ENCODE measurements at places on chromosomes 13 and 19.

DNA sequence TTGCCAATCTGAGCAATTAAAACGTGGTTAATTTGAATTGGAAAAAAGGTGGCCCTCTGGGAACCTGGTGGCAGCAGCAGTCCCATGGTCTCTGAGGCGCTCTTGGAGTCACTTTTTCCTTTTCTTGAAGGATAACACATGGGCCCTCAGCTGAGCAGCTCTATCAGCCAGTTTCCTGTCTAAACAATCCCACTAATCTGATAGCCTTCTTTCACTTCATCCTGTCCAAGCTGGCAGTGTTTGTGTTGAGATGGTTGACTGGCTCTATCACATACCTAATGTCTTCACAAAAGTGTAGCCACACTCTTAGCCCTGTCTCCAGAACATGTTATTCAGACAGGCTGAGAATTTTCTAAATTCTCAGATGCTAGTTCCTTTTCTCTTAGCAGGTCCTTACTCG is 10.7 kb downstream of the MZT1 start:
- no peak for DNase-seq

GRCh38 chr13:110565296-110565695 is 3.8 kb upstream of the RAB20 start:
- DNase-seq: peak; percentile 22

GRCh38 chr13:94351292-94351990 is 128.0 kb downstream of the DCT start:
- peak; percentile 88 for DNase-seq

DNA sequence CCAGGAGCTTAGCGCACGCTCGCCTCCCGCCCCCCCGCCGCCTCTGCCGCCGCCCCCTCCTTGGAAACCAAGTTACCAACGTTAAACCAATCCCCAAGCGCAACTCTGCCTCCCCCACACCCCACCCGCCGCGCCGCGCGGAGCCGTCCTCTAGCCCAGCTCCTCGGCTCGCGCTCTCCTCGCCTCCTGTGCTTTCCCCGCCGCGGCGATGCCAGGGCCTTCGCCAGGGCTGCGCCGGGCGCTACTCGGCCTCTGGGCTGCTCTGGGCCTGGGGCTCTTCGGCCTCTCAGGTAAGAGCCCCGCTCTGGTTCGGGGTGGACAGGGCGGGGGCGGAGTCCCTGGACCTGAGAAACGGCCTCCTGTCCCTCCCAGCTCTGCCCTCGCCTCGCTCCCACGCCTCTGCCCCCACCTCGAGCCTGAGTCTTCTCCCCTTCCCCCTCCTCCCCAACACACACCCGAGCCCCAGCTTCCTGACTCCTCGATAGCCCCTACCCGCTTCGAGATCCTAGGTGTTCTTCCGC is at the start of gene ICAM5:
Gene ICAM5, plus strand, starts transcription at position 117 of the 521 bp plus-strand sequence. Its CDS starts 92 bp downstream, at position 209.
- DNase-seq: peak; percentile 62

DNA sequence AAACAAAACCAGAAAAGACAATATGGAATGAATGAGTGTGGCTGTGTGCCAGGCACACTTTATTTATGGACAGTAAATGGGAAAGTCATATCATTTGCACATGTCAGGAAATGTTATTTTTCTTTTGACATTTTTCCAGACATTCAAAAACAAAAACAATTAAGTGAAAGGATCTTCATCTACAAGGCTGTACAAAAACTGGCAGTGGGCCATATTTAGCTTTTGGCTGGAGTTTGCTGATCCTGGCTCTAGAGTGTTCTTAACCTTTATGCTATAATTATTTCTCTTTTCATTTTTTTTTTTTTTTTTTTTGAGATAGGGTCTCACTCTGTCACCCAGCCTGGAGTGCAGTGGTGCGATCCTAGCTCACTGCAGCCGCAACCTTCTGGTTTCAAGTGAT is 6.5 kb upstream of the TNFSF9 start:
- no peak for DNase-seq

DNA sequence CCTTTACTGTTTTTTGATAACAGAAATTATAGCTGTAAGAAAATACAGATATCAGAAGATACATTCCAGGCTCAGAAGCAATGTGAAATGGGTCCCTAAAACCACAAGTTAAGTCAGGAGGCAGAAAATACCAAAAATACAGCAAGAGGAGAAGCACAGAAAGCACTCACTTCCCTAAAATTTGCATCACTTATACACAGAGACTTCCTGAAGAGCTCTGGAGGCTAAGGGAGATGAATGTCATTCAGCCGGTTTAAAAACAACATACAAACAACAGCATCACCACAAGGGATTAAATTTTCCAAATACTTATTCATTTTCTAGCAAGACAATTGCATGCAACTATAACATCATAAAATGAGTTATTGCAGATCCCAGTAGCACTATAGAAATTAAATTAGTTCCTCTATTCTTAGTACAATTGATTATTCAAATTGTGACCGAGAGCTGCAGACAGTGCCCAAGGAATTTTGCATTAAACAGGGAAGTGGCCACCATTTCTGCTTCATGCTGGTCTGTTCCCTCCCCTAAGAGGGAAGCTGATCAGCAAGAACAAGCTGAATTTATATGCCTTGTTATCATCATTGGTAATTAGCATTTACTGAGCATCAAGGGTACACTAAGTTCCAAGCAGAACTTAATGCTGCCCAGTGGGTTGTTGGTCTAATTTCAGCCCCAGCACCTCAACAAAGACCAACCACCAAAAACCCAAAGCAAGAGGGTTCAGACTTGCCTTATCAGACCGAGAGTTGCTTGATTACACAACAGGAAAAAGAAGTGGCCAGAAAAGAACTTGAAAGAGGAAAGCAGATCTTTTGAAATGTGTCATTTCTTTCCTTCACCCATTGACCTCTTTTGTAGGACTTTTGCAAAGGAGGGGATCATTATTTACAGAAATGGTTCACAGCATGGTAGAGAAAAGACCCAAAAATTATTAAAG is 140.7 kb downstream of the KCTD12 start:
- DNase-seq: no peak

DNA sequence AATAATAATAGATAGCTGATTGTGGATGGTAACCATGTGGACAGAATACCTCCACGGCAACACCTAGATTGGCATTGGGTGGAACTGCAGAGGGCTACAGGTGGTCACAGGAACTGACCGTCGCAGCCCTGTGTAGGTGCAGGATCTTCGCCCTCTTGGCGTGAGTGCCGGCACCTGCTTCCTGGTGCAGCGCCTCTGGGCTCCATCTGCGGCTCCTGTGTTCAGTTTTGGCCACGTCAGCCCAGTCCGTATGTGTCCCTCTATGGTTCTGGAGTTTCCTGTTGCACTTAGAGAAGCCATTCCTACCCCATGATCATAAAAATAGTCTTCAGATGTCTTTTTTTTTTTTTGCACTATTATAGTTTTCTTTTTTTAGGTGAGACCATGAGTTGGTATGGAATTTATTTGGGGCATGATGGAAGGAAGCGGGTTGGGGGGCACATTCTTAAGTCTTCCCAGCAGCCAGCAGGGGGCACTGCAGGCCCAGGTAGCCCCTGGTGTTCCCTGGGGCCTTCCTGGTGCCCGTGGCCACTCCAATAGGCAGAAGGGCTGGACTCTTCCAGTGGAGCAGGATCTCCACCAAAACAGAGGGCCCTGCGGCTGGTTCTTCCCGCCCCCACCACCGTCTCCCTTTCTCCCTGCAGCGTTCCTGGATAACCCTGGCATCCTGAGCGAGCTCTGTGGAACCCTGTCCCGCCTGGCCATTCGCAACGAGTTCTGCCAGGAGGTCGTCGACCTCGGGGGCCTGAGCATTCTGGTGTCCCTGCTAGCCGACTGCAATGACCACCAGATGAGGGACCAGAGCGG is 10.1 kb upstream of the SLC25A42 start:
- DNase-seq: peak; percentile 63

DNA sequence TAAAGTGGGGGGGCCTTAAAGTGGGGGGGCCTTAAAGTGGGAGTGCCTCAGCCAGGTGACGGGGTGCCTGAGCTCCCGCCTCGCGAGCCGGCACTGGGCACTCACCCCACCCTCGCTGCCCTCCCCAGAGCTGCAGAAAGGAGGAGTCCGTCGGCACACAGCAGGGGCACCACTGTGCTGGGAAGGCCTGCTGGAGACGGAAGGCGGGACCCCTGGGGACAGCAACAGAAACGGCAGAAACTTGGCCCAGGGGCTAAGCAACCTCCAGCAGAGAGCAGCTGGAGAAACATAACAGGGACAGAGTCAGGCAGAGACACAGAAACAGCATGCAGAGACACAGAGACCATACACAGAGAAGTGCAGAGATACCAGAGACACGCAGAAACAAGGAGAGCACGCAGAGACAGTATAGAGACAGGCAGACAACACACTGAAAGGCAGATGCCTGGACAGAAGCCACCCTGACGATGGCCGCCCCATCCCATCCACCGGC is 7.9 kb downstream of the CFD start:
- no peak for DNase-seq

- DNase-seq: no peak
Observed at GRCh38 chr13:112879283-112879833, 89.7 kb upstream of the MCF2L start.

GRCh38 chr19:3664879-3665642 is 35.2 kb downstream of the PIP5K1C start:
- no peak for DNase-seq

- no peak for DNase-seq
Observed at GRCh38 chr19:1968279-1969175, 27.6 kb downstream of the CSNK1G2 start.

DNA sequence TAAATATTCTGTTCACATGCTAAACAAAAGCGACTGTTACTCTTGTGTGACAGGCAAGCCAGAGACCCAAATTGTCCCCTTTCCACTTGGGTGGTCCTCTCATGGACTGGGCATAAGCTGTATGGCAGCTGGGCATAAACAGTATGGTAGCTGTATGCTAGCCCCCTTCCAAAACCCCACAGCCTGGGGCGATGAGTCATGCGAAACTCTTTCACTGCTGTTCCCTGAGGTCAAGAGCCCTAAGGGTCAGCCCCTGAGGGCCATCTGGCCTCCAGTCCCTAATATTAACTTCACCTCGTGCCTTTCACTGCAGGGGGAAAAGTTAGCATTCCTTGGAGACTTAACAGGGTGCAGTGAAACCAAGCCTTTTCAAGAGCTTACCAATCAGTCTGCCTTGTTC is 45.6 kb upstream of the ZNF562 start:
- DNase-seq: no peak

Data from ELR (cell line).